ENCODE measurements at places on chromosomes 7 and 10. TPM values are rescaled to one million over a fixed set of nuclear protein-coding genes. Genes with fewer than 3 reads are reported as not detected.

Gene GNAI1
- 31.9 TPM for polyA plus RNA-seq

DNA sequence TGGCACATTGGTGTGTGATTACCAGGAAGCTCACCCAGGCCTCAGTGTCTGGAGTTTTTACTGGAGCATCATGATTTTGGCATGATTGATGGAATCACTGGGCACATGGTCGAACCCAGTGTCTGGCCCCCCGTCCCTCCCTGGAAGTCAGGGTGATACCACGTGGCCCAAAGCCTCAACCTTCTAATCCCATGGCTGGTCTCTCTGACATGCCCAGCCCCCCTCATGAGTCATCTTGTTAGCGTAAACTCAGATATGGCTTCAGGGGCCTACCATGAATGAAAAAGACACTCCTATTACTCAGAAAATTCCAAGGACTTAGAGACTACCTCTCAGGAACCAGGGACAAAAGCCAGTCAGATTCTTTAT is 109.3 kb downstream of the GRK5 start:
- peak; percentile 52 for DNase-seq

GRCh38 chr7:17038783-17039170 is 157.0 kb upstream of the AGR3 start:
- no peak for DNase-seq

DNA sequence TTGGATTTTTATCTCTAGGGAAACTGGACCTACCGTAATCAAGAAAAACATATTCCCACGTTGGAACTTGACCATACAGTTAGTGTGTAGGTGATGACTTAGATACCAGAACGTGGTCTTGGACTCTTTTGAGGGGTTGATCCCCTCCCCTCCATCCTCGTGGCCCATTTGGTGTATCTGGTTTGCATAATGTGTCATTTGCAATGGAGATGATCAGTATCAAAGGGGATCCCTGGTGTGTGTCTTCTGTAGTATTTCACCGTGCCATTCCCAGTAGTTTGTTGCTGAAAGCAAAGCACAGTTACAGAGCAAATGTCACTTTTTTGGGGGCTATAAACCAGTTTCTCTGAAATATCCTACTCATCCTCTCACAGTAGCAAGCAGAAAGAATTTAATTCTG is 217.7 kb downstream of the TCF7L2 start:
- no peak for DNase-seq

Gene RGS10
- 219 TPM for polyA plus RNA-seq

GRCh38 chr7:135837675-135838074 is 89.1 kb upstream of the FAM180A start:
- DNase-seq = no peak

- DNase-seq = no peak
Measured at GRCh38 chr10:86480571-86480970, 41.0 kb downstream of the WAPL start.

DNA sequence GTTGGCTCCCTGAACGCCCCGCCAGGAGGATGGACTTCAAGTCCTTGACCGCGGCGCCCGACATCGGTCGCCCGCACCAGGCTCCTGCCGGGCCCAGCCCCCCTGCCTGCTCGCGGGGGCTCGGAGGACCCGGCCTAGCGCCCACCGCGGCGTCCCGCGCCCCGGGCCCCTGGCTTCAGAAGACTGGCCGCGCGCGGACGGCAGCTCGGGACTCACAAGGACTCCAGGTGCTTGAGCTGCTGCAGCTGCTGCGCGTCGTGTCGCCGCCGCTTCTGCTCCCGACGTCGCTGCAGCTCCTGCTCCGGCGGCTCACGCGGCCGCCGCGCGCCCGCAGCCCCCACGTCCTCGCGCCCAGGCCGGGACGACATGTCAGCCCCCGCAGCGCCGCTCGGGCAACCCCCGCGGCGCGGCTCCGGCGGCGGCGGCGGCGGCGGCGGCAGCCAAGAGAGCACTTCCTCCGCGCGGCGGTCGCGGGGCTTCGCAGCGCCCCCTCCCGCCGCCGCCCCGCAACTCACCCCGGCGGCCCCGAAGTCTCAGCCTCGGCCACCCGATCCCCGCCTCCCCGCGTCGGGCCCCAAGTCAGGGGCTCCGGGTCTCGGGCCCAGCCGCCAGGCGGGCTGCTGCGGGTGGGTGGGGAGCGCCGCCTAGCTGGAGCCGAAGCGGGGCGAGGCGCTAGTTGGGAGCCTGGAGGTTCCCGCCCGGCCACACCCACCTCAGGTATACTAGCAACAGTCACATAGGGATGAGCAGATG is at the start of gene RP9:
Gene RP9 (minus strand): TSS at position 400 of the 753 bp plus-strand sequence. CDS start 32 bp downstream, at position 368.
- no peak for DNase-seq

GRCh38 chr7:105473163-105473562 is 48.9 kb downstream of the PUS7 start:
- DNase-seq = peak; percentile 65
